ENCODE measurements at places on chromosomes 7 and 10.

- peak; percentile 28 for DNase-seq
Observed at GRCh38 chr10:103792547-103792946, 62.8 kb downstream of the SH3PXD2A start.

DNA sequence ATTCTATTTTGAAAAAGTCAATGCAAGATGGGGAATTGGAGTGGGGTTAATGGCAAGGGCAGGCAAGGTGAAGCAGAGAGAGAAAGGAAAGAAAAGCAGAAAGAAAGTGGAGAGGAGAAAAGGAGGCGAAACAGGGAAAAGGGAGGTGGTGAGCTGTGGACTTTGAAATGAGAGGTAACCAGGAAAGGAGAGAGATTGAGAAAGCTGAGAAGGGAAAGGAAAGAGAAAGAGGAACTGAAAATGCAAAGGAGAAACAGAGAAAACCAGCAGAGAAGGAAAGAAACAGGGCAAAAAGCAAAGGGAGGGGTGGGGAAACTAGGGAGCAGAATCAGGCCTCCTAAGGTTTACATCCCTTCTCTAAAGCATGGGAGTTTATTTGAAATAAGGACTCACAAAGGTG lies 72.5 kb upstream of the TPK1 start:
- DNase-seq: no peak

DNA sequence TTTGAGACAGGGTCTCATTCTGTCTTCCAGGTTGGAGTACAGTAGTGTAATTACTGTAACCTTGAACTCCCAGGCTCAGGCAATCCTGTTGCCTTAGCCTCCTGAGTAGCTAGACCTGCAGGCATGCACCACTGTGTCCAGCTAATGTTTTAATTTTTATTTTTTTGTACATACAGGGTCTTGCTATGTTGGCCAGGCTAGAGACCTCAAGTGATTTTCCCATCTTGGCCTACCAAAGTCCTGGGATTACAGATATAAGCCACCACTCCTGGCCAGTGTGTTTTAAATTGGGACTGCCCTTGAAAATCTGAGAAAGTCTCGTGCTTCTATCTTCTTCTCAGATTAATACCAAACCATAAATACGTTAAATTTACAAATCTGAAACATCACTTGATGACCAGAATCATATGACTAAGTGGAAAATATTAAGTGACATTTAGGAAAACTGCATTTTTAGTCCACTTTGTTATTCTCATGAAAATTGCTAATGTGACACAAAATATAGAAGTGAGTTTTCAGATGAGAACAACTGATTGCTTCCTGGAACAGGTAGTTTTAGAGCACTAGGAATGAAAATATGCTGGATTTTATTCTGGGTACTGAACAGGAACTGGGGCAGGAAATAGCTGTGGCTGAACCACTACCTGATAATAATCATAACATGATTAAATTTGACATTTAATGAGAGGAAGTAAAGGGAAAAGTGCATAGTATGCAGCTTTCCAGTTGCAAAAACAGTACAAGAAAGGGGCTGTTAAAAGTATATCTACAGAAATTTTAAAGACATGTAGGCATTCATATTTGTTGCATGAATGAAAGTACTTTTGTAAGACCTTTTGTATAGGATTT lies 4.2 kb downstream of the PHTF2 start:
- DNase-seq: no peak

DNA sequence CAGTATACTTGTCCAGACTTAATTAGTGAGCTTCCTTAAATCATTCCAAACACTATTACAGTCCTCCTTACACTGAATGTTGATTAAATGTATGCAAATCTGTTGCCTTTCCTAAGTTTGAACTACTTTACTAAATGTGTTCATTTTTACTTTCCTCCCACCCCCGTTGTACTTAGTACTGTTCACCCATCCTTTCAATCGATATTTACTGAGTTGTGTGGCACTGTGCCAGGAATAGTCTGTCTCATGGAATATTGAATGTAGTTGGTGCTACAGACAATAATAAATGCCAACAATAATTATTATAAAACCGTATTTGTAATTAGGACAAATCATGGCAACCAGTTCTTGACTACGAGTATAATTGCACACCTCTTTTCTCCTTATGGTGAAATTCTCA lies 335.7 kb downstream of the GPR37 start:
- no peak for DNase-seq

GRCh38 chr10:104281694-104282093 lies 12.7 kb downstream of the GSTO2 start:
- no peak for DNase-seq

- no peak for DNase-seq
Observed at GRCh38 chr7:40014376-40014775, 64.3 kb downstream of the CDK13 start.

DNA sequence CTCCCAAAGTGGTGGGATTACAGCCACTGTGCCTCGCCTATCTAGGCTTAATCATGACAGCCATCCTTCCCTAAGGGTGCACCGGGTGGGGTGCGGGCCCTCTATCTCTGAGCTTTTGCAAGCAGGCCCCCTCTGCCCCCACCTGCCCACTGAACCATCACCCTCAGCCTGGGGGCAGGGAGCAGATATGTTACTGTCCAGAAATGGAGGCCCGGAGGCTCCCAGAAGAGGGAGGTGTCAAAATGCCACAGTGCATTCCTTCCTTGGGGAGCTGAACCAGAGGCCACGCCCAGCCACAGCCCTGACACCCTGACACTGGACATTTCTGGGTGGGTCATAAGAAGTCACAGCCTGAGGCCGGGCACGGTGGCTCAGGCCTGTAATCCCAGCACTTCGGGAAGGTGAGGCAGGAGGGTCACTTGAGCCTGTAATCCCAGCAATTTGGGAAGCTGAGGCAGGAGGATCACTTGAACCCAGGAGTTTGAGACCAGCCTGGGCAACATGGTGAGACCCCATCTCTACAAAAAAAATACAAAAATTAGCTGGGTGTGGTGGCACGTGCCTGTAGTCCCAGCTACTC lies 129.8 kb upstream of the TNRC18 start:
- DNase-seq: no peak

- DNase-seq: peak; percentile 69
Observed at GRCh38 chr10:132407846-132408278, 10.9 kb downstream of the PWWP2B start.

GRCh38 chr10:79383974-79384606 lies 36.8 kb downstream of the PPIF start:
- DNase-seq: no peak

- DNase-seq: no peak
Observed at GRCh38 chr7:28348636-28349035, 63.7 kb upstream of the CREB5 start.

DNA sequence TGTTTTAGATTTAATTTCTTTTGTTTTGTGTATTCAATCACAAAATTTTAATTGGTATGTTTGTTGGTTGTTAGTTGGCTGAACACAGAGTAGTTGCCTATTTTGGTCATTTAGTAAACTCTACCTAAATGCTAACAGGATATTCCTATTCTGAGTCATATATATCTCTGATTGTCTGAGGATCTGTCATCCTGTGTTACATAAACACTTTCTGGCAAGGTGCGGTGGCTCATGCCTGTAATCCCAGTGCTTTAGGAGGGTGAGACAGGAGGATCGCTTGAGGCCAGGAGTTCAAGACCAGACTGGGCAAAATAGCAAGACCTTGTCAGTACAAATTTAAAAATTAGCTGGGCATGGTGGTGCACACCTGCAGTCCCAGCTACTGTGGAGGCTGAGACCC lies 178.6 kb downstream of the PLCE1 start:
- DNase-seq: no peak

- no peak for DNase-seq
Observed at GRCh38 chr10:113965683-113966082, 78.0 kb upstream of the ADRB1 start.

- no peak for DNase-seq
Observed at GRCh38 chr7:15916681-15917380, 230.3 kb upstream of the MEOX2 start.

DNA sequence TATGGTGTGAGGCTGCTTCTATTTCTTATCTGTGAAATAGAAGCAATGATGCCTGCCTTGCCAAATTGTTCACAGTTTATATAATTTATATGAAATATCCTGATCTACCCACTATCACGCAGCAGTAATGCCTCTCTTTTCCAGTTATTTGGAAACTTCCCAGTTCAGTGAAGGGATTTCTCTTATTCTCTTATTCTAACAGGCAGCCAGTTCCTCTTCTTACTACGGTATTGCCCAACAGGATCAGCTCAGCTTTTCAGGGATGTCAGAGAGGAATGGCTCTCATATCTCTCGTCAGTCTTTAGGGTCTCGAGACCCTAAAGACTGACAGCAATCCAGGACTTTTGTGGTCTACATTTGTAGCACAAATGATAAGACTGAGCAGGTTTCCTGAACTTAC lies 215.6 kb downstream of the CREB5 start:
- DNase-seq: no peak

GRCh38 chr7:90201500-90202195 lies 9.9 kb upstream of the STEAP2 start:
- DNase-seq: no peak

DNA sequence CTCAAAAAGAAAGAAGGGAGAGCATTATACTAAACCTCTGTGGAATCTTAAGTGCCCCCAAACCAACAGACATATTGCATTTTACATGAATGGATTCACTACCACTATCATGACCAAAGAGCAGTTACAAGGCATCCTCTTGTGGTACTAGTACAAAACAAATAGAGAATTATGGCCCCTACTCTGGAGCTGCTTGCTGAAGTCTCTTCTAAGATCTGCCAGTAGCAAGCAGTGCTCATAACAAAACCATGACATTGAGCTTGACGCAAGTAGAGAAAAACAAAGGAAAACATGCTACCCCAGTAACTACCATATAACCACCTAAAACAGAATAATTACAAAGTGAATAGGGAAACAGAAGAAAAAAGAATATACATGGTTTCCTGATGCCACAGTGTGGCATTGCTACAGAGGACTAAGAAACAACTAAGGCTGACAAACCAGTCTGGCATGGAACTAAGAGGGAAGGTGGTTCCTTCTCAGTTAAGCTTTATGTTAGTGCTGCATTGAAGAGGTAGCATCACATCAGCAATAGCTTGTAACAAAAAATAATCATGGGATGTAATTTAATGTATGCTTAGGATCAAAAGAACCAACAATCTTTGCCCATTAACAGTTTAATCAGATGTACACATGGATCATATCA lies 150.2 kb upstream of the AGR3 start:
- DNase-seq: no peak

DNA sequence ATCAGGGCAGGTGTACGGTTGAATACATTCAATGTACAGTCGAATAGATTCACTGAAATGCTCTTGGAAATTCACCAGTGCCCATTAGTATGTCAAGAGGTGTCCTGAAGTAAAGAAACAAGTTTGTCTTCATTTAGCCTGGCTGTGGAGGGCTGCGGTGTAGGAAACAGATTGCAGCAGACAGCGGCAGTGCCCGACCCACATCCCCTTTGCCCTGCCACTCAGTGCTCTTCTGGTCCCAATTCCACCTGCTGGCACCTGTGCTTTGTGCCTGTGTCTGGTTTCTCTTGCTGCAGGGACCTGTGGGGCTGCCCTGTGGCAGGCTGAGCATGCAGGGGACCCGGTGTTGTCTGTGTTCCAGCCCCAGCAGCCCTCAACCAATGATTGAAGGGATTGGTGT lies 183.7 kb downstream of the RPS24 start:
- no peak for DNase-seq

GRCh38 chr7:112646783-112647182 lies 143.4 kb downstream of the TMEM168 start:
- no peak for DNase-seq

GRCh38 chr10:17981766-17982380 lies 30.2 kb downstream of the SLC39A12 start:
- peak; percentile 54 for DNase-seq

GRCh38 chr7:30469303-30469702 lies 9.3 kb downstream of the NOD1 start:
- peak; percentile 85 for DNase-seq

DNA sequence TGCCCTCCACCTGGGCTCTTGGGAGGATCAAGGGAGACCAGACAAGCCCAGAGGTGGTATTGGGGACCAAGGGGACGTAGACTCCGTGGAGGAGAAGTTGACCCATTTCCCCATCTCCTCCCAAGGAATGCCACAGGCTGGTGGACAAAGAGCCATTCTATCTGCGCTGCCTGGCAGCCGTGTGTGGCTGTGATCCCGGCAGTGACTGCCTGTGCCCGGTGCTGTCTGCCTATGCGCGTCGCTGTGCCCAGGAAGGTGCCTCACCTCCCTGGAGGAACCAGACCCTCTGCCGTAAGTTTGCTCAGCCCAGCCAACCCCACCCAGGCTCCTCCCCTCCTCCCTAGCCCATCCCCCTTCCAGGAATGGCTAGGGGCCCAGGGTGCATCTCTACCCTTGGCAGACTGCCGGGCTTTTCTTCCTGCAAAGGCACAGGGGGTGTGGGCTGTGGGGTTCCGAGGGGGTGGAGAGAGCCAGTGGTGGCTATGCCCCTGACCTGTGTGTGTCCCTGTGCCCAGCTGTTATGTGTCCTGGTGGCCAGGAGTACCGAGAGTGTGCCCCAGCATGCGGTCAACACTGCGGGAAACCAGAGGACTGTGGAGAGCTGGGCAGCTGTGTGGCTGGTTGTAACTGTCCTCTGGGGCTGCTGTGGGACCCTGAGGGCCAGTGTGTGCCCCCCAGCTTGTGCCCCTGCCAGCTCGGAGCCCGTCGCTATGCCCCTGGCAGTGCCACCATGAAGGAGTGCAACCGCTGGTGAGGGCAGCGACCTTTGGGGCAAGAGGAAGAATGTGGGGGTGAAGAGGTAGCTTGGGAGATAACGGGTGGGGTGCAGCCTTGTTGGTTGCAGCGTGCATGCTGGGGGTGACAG lies 10.2 kb upstream of the ZNF467 start:
- no peak for DNase-seq

GRCh38 chr10:130959752-130960195 lies 351.7 kb downstream of the TCERG1L start:
- DNase-seq: no peak

- DNase-seq: peak; percentile 14
Observed at GRCh38 chr10:116521424-116522290, 24.1 kb upstream of the PNLIP start.

DNA sequence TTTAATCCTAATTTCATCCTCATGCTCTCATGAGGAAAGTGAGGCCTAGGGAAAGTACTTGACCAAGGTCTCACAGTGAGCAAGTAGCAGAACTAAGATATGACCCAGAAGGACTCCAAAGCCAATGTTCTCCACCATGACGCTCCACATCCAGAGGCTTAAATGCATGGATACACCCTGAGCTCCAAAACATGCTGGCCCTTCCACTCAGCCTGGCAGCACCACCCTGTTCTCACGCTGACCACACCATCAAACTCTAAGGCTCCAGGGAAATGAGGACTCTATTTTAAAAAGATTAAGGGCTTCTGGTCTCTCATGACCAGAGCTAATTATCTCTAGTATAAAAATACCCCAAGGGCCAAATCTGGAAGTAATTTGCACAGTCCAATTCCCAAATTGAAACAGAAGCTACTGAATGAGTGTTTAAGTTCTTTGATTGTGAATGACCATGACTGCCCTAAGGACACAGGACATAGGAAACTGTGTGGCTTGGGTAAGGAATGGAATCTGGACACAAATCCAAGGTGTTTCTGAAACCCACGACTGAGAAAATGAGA lies 71.1 kb upstream of the ABLIM1 start:
- no peak for DNase-seq

DNA sequence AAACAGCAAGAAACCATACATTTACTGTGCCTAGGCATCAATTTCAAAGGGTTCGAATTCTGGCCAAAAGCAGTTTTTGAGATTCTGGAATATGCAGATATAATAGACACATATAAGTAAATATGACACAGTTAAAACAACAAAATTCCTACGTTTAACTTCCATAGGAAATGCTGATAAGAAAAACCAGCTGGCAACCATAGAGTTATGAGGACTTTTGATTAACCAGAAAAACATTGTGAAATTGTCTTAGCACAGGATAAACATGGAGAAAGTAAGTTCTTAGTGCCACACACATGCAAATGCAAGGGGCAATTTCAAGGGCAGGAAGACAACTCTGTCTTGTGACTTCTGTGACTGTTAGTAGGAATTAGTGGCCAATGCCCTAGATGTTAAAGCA lies 702.1 kb downstream of the TNS3 start:
- no peak for DNase-seq
